ENCODE measurements at places on chromosomes 5 and 9.

GRCh38 chr5:115551415-115551814 lies 6.8 kb upstream of the FEM1C start:
- no peak for DNase-seq

DNA sequence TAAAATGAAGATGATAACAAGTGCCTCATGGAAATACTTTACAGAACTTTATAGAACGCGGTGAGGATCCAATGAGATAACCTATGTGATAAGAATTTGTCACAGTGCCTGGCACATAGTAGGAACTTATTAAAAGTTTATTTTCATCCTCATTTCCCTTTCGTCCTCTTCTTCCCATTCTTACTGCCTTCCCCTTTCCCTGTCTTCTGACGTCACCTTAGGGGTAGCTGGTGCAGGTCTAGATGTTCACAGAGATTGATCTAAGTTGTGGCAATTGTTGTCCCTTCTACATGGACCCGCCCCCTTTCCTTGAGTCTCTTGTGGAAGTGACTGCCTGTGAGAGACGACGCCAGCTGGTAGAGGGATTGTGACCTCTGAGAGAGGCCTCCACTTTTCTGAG lies 46.5 kb upstream of the NTRK2 start:
- no peak for DNase-seq

- DNase-seq, result peak; percentile 78
These were observed at the start of gene PDLIM4 for GRCh38 chr5:132257131-132258101. PDLIM4 (plus strand) TSS chr5:132257696; CDS start chr5:132257735, 39 bp downstream.

GRCh38 chr5:180399401-180400215 lies 46.5 kb upstream of the GFPT2 start:
- DNase-seq, result peak; percentile 55

GRCh38 chr5:102835717-102836116 lies 80.6 kb downstream of the PAM start:
- DNase-seq, result no peak

DNA sequence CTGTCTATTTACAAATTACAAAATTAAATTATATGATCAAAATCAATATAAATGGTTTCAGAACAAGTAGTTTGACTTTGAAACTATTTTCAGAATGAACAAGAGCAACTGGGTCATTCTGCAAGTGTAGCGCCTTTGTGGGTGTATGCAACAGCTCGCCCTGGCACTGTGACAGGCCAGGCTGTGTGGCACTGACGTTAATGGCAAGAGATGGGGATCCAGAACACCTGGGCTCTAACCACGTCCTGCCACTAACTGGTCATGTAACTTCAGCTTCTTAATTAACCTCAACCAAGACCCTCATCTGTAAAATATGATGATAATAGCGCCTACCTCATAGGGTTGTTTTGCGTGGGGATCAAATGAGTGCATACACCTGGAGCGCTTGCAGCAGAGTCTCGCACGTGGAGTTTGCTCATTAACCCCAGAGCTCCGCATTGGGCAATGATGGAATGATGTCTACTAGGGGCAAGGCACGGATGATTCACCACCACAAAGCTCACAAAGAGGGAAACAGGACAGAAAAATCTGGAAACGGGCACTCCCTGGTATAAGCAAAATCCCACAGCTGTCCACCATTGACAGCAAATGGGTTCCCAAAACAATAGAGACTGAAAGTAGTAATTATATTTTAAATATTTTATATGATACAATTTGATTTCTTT lies 639.4 kb downstream of the SEMA5A start:
- no peak for DNase-seq

GRCh38 chr9:126398403-126399058 lies 71.9 kb downstream of the MVB12B start:
- peak; percentile 69 for DNase-seq

DNA sequence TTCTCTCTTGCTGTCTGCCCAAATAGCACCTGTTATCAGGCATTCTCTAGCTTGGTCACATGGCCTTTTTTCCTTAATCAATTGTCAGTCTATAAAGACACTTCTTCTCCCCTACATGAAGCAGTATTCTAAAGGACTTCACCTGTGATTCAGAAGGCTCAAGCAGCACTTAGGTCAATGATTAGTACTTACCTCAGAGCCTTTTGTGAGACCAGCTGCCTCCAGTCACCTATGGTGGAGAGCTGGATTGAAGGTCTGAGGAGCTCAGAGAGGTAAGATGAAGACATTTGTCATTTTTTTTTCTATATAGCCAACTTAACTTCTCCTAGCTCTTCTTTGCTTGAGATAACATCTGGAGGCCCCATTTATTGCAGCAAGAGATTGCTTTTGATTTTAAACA lies 278.3 kb upstream of the PCSK5 start:
- DNase-seq, result no peak

DNA sequence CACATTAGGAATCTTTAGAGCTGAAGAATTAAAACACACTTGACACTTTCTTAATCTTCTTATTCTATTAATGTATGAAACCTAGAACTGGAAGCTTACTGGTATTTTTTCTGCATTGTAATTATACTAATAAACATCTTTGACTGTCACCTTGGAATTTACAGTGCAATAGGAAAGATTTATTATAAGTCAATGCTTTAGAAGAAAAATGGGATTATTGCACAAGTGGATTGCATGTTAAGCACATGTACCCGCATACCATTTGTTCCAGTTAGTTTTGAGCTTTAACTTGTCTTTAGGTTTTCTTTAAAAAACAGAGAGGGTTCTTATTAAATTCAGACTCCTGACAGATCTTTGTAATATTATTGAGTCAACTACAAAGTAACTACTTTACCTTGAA lies 278.5 kb downstream of the CCDC171 start:
- DNase-seq, result no peak
